Liver (tissue), 10 donors: ENCODE measurements at places on chromosomes 5 and 9. TPM values are rescaled to one million over a fixed set of nuclear protein-coding genes. Genes with fewer than 3 reads are reported as not detected.

The SOHLH1 gene
- total RNA-seq = not detected

The CBY3 gene
- not detected for total RNA-seq

The TNFSF15 gene
- total RNA-seq = 0.08 TPM

The FRMD3 gene
- total RNA-seq = 0.61 TPM

The ECM2 gene
- total RNA-seq = 16.5 TPM

DNA sequence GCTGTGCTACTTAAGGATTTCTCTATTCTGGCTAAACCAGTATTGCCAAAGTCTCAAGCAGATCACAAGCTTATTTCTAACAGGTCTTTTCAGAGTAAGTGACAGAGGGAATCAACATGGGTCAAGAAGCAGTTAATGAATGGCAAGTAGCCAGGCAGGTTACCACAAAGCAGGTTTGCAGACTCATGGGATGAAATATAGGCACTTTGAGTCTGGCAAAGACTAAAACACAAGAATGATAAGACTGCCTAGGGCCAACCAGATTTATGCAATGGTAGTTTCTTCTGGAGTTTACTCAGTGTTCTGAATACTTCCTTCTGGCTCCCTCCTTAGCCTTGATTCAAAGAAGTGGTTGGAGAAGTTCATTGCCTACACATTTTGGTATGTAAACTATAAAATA is 3.6 kb downstream of the HMGCS1 start:
- no peak for DNase-seq

DNA sequence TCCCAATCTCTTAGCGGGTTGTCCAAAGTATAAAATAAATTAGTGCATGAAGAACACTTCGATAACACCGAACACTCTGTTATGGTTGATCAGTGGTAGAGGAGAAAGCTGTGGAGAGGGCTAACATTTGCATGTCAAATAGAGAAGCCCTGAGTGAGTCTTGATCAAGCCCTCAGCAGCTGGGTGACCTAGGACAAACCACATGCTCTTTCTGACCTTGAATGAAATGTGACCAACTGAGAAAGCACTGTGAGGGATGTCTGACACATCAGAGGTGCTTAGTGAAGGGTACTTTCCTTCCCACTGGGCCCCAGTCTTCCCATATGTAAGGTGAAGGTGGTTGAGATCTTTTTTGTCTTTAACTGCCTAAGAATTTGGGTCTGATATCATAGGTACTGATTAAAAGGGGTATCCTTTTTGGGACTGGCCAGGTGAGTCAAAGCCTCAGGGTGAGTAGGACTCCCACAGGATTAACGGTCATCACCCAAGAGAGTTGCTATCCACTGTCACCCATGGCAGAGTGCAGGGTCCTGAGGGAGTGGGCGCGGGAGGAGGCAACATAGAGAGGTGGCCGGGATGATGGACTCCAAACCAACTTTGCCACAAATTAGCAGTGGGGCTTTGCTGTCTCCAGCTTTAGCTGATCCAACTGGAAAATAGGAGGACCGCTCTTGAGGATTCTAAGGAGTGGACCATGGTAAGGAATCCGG is 53.5 kb downstream of the KIF4B start:
- no peak for DNase-seq

DNA sequence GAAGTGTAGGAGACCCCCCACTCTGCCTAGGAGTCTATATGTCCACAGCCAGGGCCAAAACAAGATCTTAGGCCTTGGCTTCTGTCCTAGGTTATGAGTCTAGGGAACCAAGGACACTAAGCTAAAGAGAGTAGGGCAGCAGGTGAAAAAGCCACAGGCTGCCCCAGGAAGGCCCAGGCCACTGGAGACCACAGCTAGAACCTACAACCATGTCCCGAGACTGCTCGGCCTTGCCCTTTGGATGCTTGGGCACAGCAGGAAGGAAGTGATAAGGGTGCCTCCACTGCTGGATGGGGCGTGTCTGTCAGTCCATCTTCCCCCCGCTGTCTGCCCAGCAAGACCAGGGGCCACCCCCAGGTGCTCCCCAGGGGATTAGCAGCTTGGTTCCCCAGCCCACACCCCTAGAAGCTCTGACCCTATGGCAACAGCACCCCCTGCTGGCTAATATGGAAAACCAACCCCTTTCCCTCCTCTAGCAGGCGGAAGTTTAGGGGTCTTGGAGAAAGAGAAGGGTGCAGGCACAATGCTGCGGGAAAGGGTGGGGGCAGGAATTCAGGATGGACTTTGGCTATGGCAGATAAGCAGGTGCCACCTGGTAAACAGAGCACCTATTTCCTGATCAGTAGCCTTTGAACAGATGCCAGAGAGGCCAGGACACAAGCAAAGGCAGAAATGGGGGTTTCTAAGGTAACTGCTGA is 10.5 kb upstream of the IRF1 start:
- peak; percentile 78 for DNase-seq

GRCh38 chr5:74105126-74105780 is 479.3 kb downstream of the ARHGEF28 start:
- DNase-seq = peak; percentile 41

DNA sequence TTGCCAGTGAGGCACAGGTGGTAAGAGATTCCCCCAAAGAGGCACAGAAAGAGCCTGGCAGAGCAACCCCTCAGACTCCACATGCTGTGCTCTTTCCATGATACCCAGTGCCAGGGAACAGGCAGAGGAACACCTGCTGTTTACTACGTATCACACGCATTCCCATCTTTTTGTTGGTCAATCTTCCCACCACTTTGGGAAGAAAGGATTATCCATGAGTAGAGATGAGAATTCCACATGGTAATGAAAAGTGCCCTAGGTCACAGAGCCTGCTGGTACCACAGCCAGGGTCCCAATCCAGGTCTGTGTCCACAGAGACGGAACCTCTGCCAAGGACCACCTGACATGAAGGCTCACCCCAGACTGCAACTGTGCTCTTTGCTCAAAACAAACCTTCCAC is 86.6 kb downstream of the LHFPL2 start:
- peak; percentile 9 for DNase-seq

GRCh38 chr5:62717301-62717933 is 138.8 kb downstream of the LRRC70 start:
- no peak for DNase-seq

GRCh38 chr9:78366827-78367226 is 69.9 kb downstream of the PSAT1 start:
- DNase-seq = no peak

DNA sequence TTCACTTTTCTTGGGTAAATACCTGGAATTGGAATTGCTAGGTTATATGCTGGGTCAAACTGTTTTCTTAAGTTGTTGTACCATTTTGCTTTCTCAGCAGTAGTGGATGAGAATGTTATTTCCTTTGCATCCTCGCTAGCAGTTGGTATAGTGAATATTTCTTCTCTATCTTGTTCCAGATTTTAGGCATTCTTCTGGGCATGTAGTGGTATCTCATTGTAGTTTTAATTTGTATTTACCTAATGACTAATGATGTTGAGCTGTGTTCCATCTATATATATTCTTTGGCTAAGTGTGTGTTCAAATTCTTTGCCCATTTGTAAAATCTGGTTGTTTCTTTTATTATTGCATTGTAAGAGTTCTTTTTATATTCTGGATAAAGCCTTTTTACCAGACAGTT is 333.3 kb downstream of the MAT2B start:
- DNase-seq = no peak

DNA sequence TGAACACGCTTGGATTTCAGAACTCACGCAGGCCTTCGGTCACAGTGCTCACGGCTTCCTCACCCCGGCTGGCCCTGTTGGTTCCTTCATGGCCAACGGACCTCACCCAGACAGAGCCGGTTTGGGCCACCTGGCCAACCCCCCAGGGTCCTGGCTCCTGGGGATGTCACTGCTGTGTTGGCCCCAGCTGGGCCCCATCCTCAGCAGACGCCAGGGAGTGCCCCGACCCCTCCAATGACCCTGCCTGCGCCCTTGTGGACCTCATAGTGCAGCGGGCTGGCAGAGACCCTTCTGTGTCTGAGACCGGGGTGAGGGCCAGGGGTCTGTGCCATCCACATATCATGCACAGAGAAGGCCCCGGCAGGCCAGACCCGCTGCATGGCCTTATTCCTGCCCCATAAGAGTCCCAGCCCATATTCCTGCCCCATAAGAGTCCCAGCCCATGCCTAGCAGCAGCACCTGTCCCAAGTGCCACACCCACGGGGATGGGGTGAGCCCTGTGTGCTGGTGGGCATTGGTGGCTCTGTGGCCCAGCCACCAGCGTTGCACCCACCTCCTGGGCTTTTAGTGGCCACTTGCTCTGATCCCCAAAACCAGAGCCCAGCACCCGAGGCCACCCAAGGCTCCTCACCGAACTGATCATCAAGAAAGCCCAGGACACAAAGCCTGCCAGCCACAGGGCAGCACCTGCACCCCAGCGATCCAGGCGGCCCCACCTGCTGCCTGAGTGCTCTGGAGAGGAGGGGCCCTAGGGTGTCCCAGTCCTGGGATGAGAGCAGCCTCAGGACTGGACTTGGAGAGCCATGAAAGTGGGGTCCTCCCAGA is 1.3 kb upstream of the LPCAT1 start:
- DNase-seq = peak; percentile 32

GRCh38 chr9:73167614-73168013 is 15.9 kb downstream of the ANXA1 start:
- DNase-seq = no peak

GRCh38 chr5:33892620-33893137 is 889 bp upstream of the ADAMTS12 start:
- DNase-seq = peak; percentile 43
